HepG2 (cell line): ENCODE measurements at places on chromosomes 2 and 18. TPM values are rescaled to one million over a fixed set of nuclear protein-coding genes. Genes with fewer than 3 reads are reported as not detected.

DNA sequence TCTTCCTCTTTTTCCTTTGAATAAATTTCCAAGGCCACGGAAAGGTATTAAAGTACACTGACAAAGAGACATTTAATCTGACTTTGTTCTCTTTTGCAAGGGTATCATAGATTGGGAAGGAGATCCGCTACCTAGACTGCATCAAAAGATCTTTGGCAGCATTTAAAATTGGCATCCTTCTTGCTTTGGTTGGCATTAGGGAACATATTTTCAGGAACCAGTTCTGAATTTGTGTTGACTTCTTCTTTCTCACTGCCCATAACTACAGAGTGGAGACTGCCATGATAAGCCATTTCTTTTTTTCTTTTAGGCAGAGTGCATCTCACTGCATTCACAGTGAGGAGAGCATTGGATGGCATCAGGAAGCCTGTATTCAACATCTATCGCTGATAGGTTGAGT is 83.4 kb downstream of the DOCK10 start:
- no peak for DNase-seq
- H3K27me3 ChIP-seq: no peaks in the 10 kb centered on the region
- H3K27ac ChIP-seq: no peak overlapping the region
- H3K36me3 ChIP-seq: no peaks in the 10 kb centered on the region

Gene PCARE
- total RNA-seq: not detected in 2 replicates

DNA sequence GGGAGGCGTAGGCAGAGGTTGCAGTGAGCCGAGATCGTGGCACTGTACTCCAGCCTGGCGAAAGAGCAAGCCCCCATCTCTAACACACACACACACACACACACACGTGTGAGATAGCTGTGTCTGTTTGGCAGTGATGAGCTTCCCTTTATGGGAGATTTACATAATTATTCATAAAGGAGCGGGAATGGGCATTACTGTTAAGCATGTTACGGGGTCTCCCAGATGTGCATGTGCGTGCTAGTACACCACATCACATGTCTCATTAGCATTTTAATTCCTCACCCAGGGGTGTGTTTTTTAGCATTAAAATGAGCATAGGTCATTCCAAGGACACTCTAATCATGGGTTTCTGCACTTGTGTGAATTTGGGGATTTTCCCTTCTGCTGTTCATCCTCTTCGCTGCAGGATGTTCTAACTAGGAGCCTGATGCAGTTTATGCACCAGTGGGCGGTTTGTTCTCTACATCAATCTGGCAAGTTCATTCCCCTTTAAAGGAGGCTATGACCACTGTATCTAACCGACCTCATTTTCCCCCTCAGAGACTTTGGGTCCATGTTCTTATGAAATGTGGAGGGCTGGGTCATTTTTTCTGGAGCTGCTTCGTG is 1.0 kb upstream of the FAM178B start:
- DNase-seq: no peak
- peaks cover 4% of the 10 kb centered on the region; the same call in 1 of the 2 replicates for H3K27me3 ChIP-seq
- H3K4me1 ChIP-seq: no peaks in the 10 kb centered on the region
- H3K4me3 ChIP-seq: no peak overlapping the region

DNA sequence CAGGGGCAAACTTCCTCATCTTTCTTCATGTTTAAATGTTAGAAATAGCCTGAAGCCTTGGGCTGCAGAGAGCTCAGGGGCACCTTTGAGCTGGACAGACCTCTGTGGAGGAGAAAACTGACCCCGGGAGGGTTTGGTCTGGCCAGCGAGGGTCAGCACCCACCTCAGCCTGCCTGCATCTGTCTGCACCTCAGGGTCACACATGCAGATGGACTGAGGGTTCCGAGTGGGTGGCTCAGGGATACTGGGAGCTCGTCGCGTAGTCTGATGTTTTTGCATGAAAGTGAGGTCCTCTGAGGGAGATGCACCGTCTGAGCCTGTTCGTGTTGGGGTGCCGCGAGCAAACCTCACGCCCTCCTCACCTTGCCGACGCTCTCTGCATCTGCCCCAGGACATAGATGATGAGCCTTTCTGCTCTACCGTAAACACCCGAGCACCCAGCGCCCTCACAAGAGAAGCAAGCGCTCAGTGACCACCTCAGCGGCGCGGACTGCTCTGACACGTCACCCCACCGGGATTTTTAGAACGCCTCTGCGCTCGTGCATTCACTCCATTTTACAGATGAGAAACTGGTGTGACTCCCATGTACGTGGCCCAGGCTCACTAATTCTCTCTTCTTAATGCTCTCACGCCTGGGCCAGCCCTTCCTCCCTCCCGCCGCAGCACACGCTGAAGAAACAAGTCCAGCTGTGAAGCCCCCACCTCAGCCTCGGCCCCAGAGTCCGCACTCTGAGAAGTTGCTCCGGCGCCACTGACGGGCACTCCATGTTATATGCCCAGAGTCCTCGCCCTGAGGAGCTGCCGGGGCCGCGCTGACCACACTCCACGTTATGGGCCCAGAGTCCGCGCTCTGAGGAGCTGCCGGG is 9.5 kb downstream of the KCNG2 start:
- no peak for DNase-seq
- H3K27ac ChIP-seq: no peak overlapping the region
- no peak overlapping the region for H3K4me3 ChIP-seq

GRCh38 chr2:72548081-72548764 is 277.6 kb downstream of the EXOC6B start:
- DNase-seq: peak; percentile 93
- peaks cover 20% of the 10 kb centered on the region for H3K4me1 ChIP-seq
- no peak overlapping the region for H3K4me3 ChIP-seq
- H3K36me3 ChIP-seq: no peaks in the 10 kb centered on the region
- H3K27ac ChIP-seq: peak overlapping the region; percentile 8

GRCh38 chr18:43004421-43004820 is 111.1 kb downstream of the RIT2 start:
- no peaks in the 10 kb centered on the region for H3K27me3 ChIP-seq
- H3K27ac ChIP-seq: no peak overlapping the region
- DNase-seq: no peak
- H3K4me3 ChIP-seq: no peak overlapping the region

- no peaks in the 10 kb centered on the region for H3K27me3 ChIP-seq
- no peak overlapping the region for H3K27ac ChIP-seq
- no peaks in the 10 kb centered on the region for H3K36me3 ChIP-seq
- H3K4me3 ChIP-seq: no peak overlapping the region
- peaks cover 23% of the 10 kb centered on the region for H3K4me1 ChIP-seq
- no peak for DNase-seq
Measured at GRCh38 chr2:54419855-54420523, 36.1 kb upstream of the SPTBN1 start.

- H3K27me3 ChIP-seq: no peaks in the 10 kb centered on the region; the same call in 1 of the 2 replicates
- no peaks in the 10 kb centered on the region for H3K36me3 ChIP-seq
Measured at GRCh38 chr2:75113231-75113869, 86.0 kb downstream of the TACR1 start.

Gene PROKR1
- not detected in 2 replicates for total RNA-seq

DNA sequence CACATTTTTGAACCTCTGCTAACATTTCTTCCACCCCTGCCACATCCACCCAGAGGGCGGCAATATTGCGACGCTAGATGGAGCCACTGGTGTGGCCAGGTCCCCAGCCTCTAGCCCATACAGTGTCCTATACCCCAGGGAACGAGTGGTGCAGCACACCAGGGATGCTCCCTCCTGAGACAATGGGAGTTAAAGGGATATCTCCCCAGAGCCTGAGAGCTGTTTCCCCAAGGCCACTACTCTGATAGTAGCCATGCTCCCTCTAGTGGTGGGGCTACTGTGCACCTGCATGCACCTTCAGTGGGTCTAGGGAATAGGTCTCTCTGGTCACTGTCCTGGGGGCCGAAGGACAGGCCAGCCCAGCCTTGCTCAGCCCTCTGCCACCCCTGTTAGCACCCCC is 336.4 kb upstream of the FSHR start:
- peak; percentile 29 for DNase-seq
- no peaks in the 10 kb centered on the region for H3K27me3 ChIP-seq
- H3K4me1 ChIP-seq: no peaks in the 10 kb centered on the region
- H3K4me3 ChIP-seq: no peak overlapping the region
